ENCODE measurements at places on chromosomes 6 and 20. TPM values are rescaled to one million over a fixed set of nuclear protein-coding genes. Genes with fewer than 3 reads are reported as not detected.

DNA sequence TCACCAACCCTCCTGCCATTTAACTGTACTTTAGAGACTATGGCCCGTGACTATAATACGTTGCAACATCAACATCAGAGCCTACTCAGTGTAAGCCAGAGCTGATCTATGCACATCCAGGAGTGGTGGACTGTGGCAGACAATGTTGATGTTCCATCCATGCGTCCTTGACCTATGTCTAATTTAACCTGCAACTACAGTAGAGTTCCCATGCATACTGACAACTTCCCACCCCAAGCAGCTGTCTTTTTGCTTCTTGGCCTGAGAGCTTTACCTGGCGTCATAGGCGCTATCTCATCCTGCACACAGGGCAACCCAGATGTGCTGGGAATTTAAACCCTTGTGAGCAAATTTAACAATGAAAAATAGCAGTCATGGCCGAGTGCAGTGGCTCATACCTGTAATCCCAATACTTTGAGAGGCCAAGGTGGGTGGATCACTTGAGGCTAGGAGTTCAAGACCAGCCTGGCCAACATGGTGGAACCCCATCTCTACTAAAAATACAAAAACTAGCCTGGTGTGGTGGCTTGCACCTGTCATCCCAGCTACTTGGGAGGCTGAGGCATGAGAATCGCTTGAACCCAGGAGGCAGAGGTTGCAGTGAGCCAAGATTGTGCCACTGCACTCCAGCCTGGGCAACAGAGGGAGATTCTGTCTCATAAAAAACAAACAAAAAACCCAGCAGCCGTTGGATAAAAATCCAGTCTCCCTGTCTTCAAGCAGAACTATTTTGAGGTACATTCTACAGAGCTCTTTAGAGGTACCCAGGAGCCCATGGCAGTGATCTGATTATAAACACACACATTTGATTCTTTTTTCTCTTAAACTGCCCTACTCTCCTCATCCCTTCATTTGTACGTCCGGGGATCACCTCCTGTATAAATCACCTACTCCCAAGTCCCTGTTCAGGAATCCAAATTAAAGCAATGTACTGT, 22.0 kb downstream of the PERP start:
- no peak overlapping the region for H3K27ac ChIP-seq
- peaks cover 11% of the 10 kb centered on the region for H3K27me3 ChIP-seq
- no peaks in the 10 kb centered on the region for H3K4me1 ChIP-seq
- no peak overlapping the region for H3K4me3 ChIP-seq
- H3K36me3 ChIP-seq: no peaks in the 10 kb centered on the region

GRCh38 chr20:16747291-16747811, 807 bp upstream of the OTOR start:
- no peaks in the 10 kb centered on the region for H3K4me1 ChIP-seq
- no peak overlapping the region for H3K27ac ChIP-seq
- H3K36me3 ChIP-seq: no peaks in the 10 kb centered on the region
- H3K27me3 ChIP-seq: no peaks in the 10 kb centered on the region

GRCh38 chr6:52360028-52360427, 1.9 kb upstream of the PAQR8 start:
- DNase-seq: no peak
- H3K4me3 ChIP-seq: no peak overlapping the region
- no peaks in the 10 kb centered on the region for H3K27me3 ChIP-seq
- no peak overlapping the region for H3K27ac ChIP-seq

DNA sequence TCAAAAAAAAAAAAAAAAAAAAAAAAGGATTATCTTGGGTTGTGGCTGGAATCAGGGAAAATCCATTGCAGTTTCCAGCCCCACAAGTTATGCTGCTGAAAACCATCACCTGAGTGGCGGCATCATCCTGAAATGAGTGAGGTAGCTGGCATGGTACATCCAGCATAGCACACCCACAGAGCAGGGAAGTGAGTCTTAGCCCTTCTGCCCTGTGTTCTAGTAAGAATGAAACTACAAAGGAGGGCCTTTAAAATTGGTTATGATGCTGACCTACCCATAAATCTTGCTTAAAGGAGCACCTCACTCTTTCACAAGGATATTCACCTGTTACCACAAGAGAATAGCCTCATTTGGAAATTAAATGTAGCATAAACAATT, 119.2 kb downstream of the NFATC2 start:
- DNase-seq: no peak
- H3K4me3 ChIP-seq: no peak overlapping the region
- no peaks in the 10 kb centered on the region for H3K27me3 ChIP-seq
- no peak overlapping the region for H3K27ac ChIP-seq

- H3K4me1 ChIP-seq: peaks cover 14% of the 10 kb centered on the region
- peak overlapping the region; percentile 53 for H3K27ac ChIP-seq
- DNase-seq: peak; percentile 71
- no peaks in the 10 kb centered on the region for H3K36me3 ChIP-seq
Measured at GRCh38 chr6:33633462-33634158, 12.5 kb downstream of the ITPR3 start.

GRCh38 chr20:3209946-3210317, 634 bp downstream of the ITPA start:
- peaks cover 22% of the 10 kb centered on the region for H3K4me1 ChIP-seq
- no peak for DNase-seq
- H3K36me3 ChIP-seq: no peaks in the 10 kb centered on the region
- no peaks in the 10 kb centered on the region for H3K27me3 ChIP-seq
- peak overlapping the region; percentile 78 for H3K4me3 ChIP-seq

- no peaks in the 10 kb centered on the region for H3K27me3 ChIP-seq
- no peak overlapping the region for H3K27ac ChIP-seq
- no peaks in the 10 kb centered on the region for H3K36me3 ChIP-seq
- H3K4me1 ChIP-seq: no peaks in the 10 kb centered on the region
Measured at GRCh38 chr6:25477006-25477590, 174.9 kb upstream of the SCGN start.

- DNase-seq: no peak
- peaks cover 10% of the 10 kb centered on the region for H3K4me1 ChIP-seq
- no peaks in the 10 kb centered on the region for H3K36me3 ChIP-seq
- H3K4me3 ChIP-seq: no peak overlapping the region
- H3K27me3 ChIP-seq: no peaks in the 10 kb centered on the region
- H3K27ac ChIP-seq: no peak overlapping the region
Measured at GRCh38 chr6:108555399-108556052, 5.2 kb upstream of the FOXO3 start.

GRCh38 chr6:39357998-39358686, 35.6 kb upstream of the KCNK16 start:
- no peaks in the 10 kb centered on the region for H3K4me1 ChIP-seq
- H3K36me3 ChIP-seq: no peaks in the 10 kb centered on the region
- no peaks in the 10 kb centered on the region for H3K27me3 ChIP-seq
- no peak overlapping the region for H3K27ac ChIP-seq
- no peak for DNase-seq

DNA sequence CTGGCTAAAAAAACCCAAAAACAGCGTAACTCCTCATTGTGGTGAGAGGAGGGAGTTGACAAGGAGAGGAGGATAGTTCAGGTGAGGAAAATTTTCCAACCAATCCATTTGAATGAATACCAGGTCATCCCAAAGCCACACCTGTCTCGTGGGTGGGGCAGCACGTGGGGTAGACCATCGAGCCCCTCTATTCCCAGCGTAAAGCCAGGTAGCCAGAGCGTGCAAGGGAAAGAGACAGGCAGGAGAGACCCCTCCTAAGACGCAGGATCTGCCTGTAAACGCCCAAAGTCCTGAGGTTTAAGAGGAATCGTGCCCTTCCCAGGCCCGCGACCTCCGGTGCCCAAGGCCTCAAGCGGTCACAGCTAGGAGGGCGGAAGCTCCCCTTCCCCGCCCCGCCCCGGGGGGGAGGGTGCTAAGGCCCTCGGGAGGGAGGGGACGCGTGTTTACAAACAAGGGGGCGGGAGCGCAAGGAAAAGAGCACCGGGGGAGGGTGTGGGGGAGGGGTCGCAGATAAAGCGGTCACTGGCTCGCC, 712 bp downstream of the RXRB start:
- no peaks in the 10 kb centered on the region for H3K27me3 ChIP-seq
- H3K27ac ChIP-seq: peak overlapping the region; percentile 95
- DNase-seq: no peak
- H3K4me1 ChIP-seq: peaks cover 62% of the 10 kb centered on the region
- H3K36me3 ChIP-seq: peaks cover 55% of the 10 kb centered on the region

Gene SLC22A23
- polyA plus RNA-seq: 23.4 TPM

Gene MLN
- polyA plus RNA-seq: 0.28 TPM

Gene AHCY
- 120 TPM for polyA plus RNA-seq

Gene NRSN1
- 0.26 TPM for polyA plus RNA-seq

Gene BPIFB2
- not detected for polyA plus RNA-seq

Gene ID4
- 35.5 TPM for polyA plus RNA-seq
